ENCODE measurements at places on chromosomes 6 and 20.

DNA sequence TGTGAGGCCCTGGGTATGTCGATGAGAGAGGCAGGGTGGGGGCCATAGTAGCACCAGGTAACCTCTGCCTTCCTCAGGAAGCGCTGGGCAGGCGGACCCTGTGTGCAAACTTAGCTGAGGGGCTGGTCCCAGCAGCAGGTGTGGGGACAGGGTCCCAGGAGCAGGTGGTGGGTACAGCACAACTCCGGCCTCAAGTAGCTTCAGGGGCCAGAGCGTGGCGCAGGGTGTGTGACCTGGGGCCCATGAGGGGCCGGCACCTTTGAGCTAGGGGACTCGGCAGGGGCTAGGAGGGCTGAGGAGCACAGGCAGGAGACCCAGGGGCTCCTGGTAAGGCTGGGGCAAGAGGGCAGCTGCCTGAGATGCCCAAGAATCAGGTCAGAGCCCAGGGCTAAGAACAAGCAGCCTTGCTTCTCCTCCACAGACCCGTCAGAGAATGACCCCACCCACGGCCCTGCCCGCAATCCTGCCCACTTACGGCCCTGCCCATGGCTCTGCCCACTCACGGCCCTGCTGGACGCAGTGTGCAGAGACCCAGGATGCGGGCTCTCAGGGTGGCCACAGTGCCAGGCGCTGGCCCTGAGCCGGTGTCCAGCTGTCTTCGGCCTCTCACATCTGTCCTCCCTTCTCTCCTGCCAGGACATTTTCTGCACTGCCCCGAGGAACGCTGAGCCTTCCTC is 30.9 kb downstream of the CHRNA4 start:
- DNase-seq: no peak

DNA sequence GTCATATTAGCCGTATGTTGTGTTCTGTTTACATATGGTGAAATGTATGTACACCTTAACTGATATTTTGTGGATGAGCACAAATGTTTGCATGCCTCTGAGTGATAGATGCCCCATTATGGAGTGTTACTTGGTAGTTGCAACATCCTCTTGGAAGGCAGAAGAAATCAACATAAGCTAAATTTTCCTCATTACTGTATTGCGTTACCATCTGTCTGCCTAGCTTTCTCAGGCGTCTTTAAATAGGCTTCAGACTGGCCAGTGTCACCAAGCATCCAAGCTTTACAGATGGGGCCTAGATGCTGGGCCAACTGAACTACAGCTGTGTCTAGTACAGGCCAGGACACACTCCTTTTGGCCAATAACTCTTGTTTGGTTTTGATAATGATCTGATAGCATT is 250.6 kb downstream of the SAMD5 start:
- DNase-seq: no peak

DNA sequence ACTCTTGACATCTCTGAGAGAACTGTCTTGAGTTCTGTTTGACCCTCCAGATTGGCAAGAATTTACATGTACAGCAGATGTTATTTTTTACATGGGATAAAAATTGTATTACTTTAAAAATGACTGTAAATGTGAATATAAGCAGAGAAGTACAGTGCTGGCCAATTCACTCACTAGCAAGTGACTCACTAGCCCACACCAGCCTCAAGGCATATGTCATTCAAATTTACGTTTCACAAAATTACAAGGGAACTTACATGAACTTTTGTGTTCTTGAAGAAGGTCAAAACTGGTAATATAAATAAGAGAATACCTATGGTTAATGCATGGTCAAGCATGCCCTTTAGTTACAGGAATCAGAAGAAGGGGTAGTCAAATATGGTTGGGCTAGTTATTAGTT is 54.0 kb upstream of the HMGCLL1 start:
- DNase-seq: no peak

DNA sequence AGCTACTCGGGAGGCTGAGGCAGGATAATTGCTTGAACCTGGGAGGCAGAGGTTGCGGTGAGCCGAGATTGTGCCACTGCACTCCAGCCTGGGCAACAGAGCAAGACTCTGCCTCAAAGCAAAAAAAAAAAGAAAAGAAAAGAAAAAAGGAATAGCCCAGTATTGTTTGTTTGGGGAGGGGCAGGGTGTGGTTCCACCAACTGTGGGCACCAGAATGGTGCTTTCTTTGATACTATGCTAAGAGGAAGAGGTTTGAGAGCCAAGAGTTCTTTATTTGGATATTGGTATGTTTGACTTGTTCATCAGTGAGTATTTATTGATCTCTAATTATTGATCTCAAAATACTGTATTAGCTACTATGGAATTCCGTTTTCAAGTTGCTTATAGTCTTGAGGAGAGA is 72.3 kb downstream of the CEP57L1 start:
- no peak for DNase-seq

- no peak for DNase-seq
These were observed 69.9 kb upstream of the SOX4 start for GRCh38 chr6:21523652-21524051.

DNA sequence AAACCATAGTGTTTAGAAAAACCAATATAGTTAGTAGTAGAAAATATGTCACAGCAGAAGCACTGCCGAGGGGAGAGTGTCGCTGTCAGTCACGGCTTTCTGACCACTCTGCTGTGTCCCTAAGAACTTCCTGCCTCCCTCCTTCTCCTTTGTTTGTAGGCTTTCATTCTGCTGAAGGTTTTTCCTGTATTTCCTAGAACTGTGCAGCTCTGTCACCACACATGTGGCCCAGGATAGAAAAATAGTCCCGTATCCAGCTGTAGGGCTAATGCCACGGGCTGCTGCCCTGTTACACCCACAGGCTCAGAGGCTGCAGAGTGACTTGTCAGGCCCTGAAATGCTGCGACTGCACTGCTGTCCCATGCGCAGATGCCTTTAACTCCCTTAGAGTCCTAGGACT is 52.6 kb upstream of the SYNJ2 start:
- no peak for DNase-seq

DNA sequence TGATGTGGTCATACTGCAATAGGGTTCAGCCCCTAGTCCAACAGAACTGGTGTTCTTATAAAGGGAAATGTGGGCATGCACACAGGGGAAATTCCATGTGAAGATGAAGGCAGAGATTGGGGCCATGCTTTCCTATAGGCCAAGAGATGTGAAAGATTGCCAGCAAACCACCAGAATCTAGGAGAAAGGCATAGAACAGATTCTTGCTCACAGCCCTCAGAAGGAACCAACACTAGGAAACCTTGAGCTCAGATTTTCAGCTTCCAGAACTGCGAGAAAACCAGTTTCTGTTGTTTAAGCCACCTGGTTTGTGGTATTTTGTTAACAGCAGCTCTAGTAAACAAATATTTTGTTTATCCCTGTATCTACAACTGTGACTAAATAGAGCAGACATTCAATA is 197.6 kb upstream of the CITED2 start:
- no peak for DNase-seq

Data from activated T-helper 1 cell treated with anti-CD3 and anti-CD28 coated beads, Interleukin-2, amount 50 U/mL, for 16 hours (primary cell).